ENCODE measurements at places on chromosomes 2 and 18. TPM values are rescaled to one million over a fixed set of nuclear protein-coding genes. Genes with fewer than 3 reads are reported as not detected.

TSGA10 gene
- total RNA-seq, result 35.0 TPM

MOCOS gene
- total RNA-seq, result 0.45 TPM

SPHKAP gene
- 1.6 TPM for total RNA-seq

VIL1 gene
- not detected for total RNA-seq

CSRNP3 gene
- 10.7 TPM for total RNA-seq

HMSD gene
- total RNA-seq, result 0.34 TPM

RAB6C gene
- 0.15 TPM for total RNA-seq

CREG2 gene
- not detected for total RNA-seq

CTNNA2 gene
- not detected for total RNA-seq

PLA2R1 gene
- total RNA-seq, result 86.0 TPM

COL4A3 gene
- 59.7 TPM for total RNA-seq

DNER gene
- 0.42 TPM for total RNA-seq

RUFY4 gene
- total RNA-seq, result not detected

Measured in thyroid gland (tissue), 4 donors.